ENCODE measurements at places on chromosomes 4 and X. TPM values are rescaled to one million over a fixed set of nuclear protein-coding genes. Genes with fewer than 3 reads are reported as not detected.
A peak's percentile ranks its signal among the peaks of the same experiment; 100 is the strongest.

GRCh38 chr4:98387345-98388026 is 126.3 kb downstream of the RAP1GDS1 start:
- H3K36me3 ChIP-seq = peaks cover 21% of the 10 kb centered on the region
- H3K27ac ChIP-seq = no peak overlapping the region
- no peaks in the 10 kb centered on the region for H3K27me3 ChIP-seq
- no peak overlapping the region for H3K4me3 ChIP-seq
- H3K4me1 ChIP-seq = no peaks in the 10 kb centered on the region

- no peaks in the 10 kb centered on the region for H3K36me3 ChIP-seq
- peaks cover 7% of the 10 kb centered on the region for H3K4me1 ChIP-seq
- H3K27ac ChIP-seq = no peak within 1 kb of the TSS
- peak within 1 kb of the TSS; percentile 58 for H3K4me3 ChIP-seq
Observed at GRCh38 chr4:46993075-46994006, at the start of gene GABRA4. TSS of gene GABRA4 (minus strand) at chr4:46993581. CDS start at chr4:46993424, 157 bp downstream.

DNA sequence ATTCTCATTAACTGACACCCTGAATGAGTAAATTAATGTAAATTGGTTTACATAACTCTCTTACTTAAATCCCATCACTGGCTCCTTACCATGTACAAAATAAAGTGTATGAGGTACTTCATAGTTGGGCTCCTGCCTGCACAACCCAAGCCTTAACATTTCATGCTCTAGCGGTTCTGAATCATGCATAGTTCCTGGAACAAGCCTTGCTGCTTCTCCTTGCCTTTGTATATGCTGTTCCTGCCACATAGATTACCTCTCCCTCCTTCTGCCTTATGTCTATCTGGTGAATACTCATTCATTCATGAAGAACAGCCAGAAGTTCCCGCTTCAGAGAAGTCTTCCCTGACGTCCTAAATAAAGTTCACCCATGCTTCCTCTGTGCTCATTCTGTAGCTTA is 594.7 kb downstream of the SMARCA1 start:
- no peak for DNase-seq
- no peaks in the 10 kb centered on the region for H3K27me3 ChIP-seq
- no peak overlapping the region for H3K4me3 ChIP-seq
- no peaks in the 10 kb centered on the region for H3K4me1 ChIP-seq

- H3K4me1 ChIP-seq = no peaks in the 10 kb centered on the region
- no peak overlapping the region for H3K4me3 ChIP-seq
- H3K36me3 ChIP-seq = peaks cover 4% of the 10 kb centered on the region
- no peak overlapping the region for H3K27ac ChIP-seq
- DNase-seq = peak; percentile 50
Observed at GRCh38 chr4:146342600-146343192, 128.4 kb downstream of the REELD1 start.

GRCh38 chr4:161393602-161394001 is 770.2 kb downstream of the FSTL5 start:
- H3K36me3 ChIP-seq = no peaks in the 10 kb centered on the region
- no peaks in the 10 kb centered on the region for H3K4me1 ChIP-seq
- no peak for DNase-seq

DNA sequence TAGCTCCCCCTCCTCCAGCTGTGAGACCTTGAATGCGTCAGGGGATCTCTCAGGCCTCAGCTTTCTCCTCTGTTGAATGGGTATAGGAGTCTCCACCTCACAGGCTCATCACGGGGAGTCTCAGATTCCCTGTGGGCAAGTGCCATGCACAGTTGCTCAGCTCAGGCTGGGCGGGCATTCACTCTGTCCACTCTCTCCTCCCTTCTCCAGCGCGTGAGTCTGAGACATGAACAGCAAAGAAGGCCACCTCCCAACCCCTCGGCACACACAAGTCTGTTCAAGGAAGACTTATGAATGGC is 60.0 kb downstream of the HTRA3 start:
- H3K4me3 ChIP-seq = no peak overlapping the region
- H3K27me3 ChIP-seq = no peaks in the 10 kb centered on the region
- no peak for DNase-seq

DNA sequence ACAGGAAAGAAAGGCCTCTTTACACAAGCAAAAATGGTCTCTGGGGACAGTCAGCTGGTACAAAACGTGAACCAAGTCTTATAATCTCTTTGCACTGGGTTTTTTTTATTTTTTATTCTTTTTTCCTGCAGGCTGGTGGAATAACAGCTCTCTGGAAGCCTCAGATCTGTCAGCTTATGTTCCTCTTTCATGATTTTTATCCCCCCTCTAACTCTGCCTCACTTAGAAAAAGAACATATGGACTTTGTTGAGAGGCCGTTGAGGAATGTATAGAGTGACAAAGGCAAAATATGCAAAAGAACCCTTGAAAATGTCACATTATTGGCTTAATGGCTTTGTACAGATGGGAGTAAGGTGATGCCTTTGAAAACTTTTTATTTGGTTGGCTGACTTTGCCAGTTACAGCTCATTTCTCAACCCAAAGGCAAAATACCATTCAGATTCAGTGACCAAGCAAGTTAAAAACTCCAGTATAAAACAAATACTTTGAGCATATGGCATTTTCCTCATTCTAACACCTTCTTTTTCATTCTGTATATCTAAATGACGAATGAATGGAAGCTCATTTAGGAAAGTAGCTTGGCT is 111.1 kb downstream of the RNF150 start:
- H3K27ac ChIP-seq = no peak overlapping the region
- H3K4me3 ChIP-seq = no peak overlapping the region
- no peak for DNase-seq
- H3K27me3 ChIP-seq = no peaks in the 10 kb centered on the region
- H3K36me3 ChIP-seq = no peaks in the 10 kb centered on the region
- peaks cover 2% of the 10 kb centered on the region for H3K4me1 ChIP-seq

- H3K36me3 ChIP-seq = no peaks in the 10 kb centered on the region
- no peak for DNase-seq
- H3K27me3 ChIP-seq = peaks cover 19% of the 10 kb centered on the region
- no peak overlapping the region for H3K27ac ChIP-seq
- peaks cover 4% of the 10 kb centered on the region for H3K4me1 ChIP-seq
Observed at GRCh38 chr4:15988222-15988621, 25.2 kb upstream of the FGFBP2 start.

GRCh38 chr4:189204616-189205015 is 736.1 kb upstream of the FRG1 start:
- H3K4me1 ChIP-seq = peaks cover 21% of the 10 kb centered on the region
- no peak for DNase-seq
- H3K4me3 ChIP-seq = no peak overlapping the region
- no peaks in the 10 kb centered on the region for H3K36me3 ChIP-seq

FMR1NB gene
- total RNA-seq = not detected

FGFBP1 gene
- 9.5 TPM for total RNA-seq

ALAS2 gene
- not detected for total RNA-seq
